ENCODE measurements at places on chromosomes 7 and 10.

DNA sequence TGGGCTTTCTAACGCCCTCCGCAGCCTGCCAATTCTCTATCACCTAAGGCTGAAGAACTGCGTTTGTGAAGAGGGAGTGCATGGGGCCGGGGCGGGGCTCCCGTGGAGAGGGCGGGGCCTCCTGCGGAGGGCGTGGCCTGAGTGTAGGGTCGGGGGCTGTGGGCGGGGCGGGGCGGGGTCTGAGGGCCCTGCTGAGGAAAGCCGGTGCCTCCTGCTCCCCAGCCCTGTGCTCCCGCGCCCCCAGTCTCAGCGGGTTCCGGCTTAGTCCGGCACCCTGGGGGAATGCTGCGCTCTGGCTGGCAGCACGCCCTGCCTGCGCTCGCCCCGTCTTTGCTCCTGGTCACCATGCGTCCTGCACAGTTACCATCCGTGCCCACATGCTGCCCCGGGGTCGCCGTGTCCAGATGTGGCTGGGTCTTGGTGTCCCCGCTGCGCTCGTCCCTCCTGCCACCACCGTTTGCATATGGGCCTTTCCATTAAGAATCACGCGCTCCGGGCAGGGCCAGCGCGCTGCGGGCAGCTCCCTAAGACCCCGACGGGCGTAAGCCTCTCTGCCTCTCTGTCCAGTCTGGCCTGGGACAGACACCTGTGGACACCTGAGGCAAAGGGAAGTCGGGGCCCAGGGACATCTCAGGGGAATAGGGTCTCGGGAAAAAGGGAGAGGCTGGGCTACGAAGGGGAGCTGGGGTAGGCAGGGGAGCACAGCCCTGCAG, 144.0 kb upstream of the RET start:
- DNase-seq: no peak

DNA sequence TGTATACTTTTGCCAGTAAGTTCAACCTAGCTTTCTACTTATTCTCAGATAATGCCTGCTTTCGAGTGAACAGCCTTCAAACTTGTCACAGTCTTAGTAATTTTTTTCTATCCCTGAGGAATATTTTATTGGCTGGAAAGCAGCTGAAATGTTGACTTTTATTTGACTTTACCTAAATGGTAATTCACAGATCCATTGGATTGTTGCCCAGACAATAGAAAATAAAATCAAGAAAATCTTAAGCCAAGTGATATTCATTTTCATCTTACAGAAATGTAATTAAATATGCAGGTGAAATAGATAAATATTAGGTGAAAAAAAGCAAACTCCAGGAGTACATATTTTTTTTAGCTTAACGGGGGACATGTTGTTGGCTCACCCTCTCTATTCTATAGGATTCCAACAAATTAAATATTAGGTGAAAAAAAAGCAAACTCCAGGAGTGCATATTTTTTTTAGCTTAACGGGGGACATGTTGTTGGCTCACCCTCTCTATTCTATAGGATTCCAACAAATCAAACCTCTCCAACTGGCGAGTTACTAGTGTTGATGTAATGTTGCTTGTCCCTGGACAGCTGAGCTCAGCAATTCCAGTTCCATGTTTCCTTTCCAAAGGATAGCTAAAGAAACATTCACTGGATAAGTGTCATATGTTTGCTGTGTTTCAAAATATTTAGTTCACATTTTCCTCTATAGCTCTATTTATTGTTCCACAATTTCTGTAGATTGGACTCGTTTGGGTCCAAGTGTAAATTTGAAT, 4.2 kb downstream of the TMEM26 start:
- no peak for DNase-seq

GRCh38 chr10:13840036-13840435, 253.3 kb downstream of the PRPF18 start:
- DNase-seq: no peak

DNA sequence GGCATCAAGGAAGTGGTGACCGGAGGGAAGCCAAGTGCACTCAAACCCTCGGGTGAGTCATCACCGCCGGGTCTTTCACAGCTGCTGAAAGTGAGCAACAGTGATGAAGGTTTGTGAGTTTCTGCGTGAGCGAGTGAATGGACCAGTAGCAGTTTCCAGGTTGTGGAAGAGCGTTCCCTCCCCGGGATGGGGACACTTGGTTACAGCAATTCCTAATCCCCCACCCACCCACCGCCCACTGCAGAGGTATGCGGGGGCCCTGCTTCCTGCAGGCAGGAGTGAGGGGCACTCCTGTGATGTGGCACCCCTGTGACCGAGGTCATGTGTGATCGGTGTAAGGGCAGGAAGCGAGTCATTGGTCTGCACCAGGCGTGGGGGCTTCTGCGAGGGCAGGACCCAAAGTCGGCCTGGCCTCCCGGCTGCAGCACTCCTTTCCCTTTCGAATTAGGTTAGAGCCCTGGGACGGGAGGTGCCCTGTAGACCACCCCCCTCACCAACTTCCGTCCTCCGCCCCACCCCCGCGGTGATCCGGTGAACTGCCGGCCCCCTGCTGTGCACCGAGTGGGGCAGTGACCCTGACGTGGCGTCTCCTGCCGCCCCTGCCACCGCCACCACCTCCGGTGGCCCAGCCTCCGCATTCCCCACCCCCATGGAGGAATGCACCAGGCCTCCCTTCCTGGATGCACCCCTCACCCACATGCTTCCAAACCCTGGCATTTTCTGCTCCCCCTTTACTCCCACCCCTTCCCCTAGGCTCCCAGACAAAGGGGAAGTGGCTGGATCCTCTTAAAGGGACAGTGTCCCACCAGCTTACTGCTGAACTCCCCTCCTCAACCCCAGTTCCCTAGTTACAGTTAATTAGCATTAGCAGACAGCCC, 10.9 kb downstream of the LIMK1 start:
- peak; percentile 96 for DNase-seq

DNA sequence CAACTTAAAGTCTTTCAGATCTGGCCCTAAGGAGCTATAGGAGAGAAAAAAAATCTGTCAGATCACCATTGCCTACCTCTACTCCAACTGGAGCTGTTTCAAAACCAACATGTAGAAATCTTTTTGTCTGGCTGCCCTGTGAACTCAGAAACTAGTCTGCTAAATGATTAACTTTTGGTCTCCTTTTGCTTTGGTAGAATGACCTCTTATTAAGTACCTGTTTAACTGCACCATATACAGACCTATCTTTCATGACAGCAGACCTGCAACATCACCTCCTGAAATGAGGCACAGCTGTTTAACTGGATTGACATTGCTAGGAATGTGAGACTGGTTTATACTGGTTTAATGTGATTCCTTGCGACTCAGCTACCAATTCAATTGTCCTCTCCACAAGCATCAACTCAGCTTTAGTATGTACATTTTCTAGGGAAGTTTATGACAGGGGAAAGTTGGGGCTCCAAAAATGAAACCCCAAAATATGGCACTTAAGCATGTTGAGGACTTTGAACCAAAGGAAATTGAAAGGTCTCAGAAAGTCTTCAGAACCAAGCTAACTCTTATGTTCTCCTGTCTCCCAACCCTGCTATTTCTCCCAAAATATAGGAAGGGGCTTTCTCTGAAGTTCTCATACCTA, 1.8 kb downstream of the CYP3A43 start:
- DNase-seq: no peak

DNA sequence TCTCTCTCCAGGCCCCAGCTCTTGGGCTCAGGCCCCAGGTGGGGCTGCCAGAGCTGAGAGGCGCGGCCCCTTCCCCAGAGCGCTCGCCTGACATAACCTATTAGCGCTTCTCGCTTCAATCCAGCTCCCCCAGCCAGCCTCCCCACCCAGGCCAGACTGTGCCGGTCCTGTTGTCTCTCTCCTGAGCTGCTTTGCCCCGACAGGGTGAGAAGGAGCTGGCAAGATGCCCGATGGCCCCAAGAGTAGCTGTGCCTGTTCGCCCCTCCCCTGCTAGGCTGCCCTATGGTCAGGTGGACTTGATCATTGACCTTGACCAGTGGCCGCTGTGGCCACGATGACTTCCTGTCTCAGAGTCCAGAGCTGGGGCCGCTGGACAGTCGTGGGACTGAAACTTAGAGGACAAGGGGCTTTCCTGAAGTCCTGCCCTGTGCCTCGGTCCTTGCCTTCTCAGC, 9.1 kb downstream of the TMEM270 start:
- no peak for DNase-seq

DNA sequence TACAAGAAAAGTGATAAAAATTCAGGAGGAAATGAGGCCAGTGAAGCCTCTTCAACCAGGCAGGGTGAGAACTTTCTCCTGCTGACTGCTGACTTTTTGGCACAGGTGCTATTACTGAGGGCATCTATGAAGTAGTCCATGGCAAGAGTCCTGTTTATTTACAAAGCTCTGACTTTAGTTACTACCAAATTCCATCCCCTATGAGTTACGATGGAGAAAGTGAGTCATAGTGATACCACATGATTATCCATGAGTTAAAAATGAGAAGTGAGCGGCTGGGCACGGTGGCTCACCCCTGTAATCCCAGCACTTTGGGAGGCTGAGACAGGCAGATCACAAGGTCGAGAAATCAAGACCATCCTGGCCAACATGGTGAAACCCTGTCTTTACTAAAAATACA, 19.9 kb downstream of the CCDC3 start:
- peak; percentile 78 for DNase-seq

DNA sequence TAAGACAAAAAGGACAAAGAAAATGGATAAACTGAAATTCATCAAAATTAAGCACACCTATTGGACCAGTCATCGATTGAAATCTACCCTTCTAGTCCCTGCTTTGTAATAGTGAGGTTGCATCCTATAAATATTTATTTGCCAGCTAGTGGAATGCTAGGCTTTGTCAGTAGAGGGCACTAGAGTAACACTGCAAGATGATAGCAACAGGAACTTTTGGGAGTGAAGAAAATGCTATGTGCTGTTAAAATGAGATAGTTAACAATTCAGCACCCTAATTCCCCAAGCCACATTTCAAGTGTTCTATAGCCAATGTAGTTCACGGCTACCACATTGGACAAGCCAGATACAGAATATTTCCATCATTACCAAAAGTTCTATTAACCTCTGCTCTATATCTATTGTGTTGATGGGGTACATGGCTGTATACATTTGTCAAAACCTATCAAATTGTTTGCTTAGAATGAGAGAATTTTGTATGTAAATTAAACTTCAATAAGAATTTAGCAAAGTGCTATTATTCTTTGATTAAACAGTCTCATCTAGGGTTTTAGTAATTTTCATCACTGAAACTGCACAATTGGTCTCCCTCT, 69.8 kb downstream of the LSMEM1 start:
- no peak for DNase-seq

DNA sequence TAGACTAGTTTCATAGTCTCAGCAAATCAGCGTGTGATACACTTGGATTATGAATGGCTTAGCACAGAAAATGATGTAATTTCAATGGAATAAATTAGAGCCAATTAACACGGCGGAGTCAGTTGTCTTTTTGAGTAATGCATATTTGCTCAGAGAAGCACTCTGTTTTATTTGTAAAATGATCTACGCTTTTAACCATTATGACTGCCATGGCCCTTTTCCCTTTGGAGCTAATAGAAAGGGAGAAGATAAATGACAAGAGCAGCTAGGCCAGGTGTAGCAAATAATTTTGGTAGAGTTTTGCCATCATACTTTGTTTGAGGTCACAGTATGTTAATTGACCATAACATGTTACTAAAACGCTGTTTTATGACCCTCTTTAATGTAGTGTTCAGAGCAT, 86.8 kb downstream of the GPR158 start:
- DNase-seq: no peak

DNA sequence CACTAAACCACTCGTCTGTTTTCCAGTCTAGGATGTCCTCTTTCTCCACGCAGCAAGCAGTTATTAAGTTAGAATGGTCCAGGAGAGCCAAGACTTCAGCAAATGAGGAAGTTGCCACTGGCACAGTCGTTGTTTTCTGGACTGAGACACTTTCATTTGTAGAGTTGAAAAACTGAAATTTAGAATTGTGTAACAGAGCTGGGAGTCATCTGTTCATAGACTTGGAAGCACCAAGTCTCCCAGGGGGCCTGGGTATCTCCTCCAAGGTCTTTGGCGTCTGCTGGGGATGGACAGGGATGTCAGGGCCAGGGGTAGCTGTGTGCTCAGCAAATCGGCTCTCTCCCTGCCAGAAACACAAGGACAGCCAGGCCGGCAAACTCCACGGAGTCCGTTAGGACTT, 208.4 kb downstream of the FANK1 start:
- no peak for DNase-seq

- DNase-seq: peak; percentile 1
Measured at GRCh38 chr7:71019706-71020105, 112.2 kb upstream of the GALNT17 start.

DNA sequence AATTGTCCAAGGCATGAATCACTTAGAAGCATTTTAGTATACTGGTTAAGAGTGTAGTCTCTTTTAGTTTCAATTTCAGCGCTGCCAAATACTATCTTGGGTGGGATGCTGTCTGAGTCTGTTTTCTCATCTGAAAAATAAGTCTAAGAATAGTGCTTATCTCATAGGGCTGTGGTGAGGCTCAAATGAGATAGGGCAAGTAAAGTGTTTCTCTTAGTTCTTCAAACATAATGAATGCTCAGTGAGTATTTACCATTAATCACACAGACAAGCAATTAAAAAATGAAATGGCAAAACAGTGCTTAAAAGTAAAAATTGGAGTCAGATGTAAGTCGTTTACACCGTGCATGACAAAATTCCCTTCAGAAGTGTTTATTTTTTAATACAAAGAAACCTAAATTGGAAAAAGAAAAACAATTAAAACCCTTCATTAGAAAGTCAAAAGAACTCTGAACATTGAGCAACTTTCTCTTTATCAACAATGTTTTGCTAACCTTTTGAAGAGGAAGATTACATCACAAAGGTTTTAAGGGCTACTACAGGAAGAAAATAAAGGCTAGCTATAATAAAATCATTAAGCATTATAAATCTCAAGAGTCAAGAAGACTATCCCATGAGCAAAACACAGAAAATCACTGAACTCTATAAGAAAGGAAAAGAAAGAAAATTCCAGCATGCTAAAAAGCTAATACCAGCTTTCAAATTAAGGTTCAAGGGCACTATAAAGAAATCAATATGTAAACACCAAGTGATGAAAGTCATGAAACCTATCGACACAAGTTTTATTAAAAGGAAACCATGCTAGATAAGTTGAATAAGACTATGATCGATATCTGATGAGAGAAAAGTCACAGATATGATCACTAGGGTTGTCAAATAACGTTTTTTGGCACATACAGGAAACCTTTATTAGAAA, 45.6 kb upstream of the C1GALT1 start:
- no peak for DNase-seq

GRCh38 chr7:99949645-99950228, 20.3 kb upstream of the GJC3 start:
- DNase-seq: no peak
